Activated CD8-positive, alpha-beta memory T cell treated with anti-CD3 and anti-CD28 coated beads, Interleukin-2, amount 50 U/mL, for 4 hours (primary cell): ENCODE measurements at places on chromosomes 7 and 10.

DNA sequence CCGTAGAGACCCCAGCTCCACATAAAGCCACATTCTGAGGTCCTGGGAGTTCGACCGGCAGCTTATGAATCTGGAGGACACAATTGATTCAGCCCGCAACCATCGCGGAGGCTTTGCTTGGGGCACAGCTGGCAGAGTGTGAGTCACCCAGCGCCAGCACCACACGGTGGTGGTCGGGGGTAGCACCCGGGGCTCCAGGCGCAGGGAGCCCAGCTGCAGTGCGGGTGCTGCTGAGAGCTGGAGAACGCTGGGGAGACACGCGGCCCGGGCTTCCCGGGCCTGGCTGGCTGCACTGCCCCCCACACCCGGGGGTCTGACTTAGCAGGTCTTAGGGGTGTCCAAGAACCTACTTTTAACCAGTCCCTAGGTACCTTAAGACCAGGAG lies 87.9 kb downstream of the PAXIP1 start:
- no peak for DNase-seq

DNA sequence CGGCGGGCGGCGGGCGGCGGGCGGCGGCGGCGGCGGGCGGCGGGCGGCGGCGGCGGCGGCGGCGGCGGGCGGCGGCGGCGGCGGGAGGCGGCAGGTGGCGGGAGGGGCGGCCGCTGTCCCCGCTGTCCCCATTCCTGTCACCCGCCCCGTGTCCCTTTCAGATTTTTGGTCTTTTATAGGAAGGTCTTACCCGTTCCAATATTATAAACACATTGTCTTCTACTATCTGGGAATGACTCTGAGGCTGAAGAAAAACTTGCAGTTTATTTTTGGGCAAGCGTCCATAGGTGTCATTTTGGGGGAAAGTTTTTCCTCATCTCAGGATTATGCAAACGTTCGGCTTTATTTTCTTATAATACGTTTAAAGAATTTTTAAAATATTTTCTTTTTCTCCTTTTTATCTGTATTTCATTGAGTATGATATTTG lies 578 bp downstream of the ZNF713 start:
- no peak for DNase-seq

- no peak for DNase-seq
These were observed 113.2 kb downstream of the CALCR start for GRCh38 chr7:93461350-93461749.

DNA sequence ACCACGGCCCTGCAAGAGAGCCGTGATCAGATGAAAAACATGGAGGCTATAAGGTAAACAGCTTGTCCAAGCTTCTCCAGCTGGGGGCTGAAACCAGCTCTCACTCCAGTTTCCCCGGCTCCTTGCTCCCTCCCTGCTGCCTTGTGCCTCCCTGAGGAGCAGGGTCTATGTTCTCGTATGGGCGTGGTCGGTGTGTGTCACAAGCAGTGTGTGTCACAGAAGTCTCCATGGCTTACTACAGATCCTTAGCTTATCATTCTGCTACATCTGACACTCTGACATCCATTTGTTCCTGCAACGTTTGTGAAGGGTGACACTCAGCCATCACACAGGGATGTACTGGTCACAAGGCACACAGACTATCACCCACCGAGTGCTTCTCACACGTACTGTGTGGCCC lies 54.6 kb downstream of the CSGALNACT2 start:
- no peak for DNase-seq

GRCh38 chr7:121961089-121961867 lies 88.3 kb downstream of the PTPRZ1 start:
- no peak for DNase-seq

- DNase-seq, result no peak
These were observed 113.7 kb downstream of the CDK14 start for GRCh38 chr7:90709501-90710465.

DNA sequence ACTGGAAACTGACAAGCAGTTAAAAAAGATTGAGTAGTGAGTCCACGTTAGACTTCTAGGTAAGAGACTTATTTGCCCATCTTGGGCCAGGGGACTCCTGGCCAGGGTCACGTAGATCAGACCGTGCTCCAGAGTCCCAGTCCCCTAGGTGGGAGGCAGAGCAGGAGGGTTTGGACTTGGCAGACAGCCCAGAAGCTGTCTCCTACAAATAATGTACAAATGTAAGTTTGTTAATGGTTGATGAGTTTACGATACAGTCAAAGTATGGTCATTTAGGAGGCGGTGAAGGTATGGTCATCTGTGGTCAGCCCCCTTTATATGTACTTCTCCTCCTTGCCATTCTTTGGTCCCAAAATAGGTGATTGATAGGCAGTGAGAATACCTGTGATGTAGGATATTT lies 28.2 kb downstream of the INPP5F start:
- DNase-seq, result no peak

DNA sequence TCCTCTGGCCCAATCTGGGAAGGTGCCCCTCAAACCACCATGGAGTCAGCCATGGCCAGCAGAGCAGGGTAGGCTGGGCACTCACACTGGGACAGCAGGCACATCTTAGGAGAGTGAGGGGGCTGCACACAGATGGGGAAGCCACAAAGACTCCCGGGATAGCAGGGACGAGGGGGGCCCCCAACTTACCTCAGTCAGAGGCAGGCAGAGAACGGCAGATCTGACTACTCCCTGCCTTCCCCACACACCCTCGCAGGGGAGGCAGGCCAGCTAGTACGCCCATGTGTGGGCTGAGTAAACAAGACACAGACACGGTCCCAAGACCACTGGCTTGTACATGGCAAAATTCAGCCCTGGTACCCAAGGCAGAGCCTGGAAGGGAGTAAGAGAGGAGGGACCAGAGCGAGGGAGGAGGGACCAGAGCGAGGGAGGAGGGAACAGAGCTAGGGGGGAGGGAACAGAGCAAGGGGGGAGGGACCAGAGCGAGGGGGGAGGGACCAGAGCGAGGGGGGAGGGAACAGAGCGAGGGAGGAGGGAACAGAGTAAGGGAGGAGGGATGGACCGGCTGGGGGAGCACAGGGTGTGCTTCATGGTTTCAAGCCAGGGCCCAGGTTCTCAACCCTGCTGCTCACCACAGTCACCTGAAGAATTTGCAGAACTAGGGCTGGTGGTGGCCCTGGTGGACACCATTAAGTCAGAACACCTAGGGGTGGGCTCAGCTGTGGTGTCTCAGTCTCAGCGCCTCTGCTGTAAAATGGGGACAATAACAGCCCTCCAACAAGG lies 73.8 kb downstream of the RGS10 start:
- DNase-seq, result no peak

DNA sequence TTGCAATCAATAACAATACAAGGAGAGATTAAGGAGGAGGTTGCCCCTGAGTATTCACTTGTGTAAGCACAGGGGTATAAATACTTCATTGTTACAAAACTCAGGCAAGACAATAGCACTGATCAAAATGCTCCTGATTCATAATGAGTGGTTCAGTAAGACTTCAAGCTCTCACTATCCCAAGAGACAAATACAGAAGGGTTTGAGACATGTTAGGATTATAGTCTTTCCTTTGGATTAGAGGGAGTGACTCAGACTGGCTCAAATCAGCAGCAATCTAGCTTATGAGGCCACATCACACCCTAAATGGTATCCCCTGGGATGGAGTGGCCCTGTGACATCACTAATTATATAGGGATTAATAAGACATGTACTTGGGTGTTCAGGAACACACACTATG lies 167.2 kb upstream of the HGF start:
- DNase-seq, result no peak

DNA sequence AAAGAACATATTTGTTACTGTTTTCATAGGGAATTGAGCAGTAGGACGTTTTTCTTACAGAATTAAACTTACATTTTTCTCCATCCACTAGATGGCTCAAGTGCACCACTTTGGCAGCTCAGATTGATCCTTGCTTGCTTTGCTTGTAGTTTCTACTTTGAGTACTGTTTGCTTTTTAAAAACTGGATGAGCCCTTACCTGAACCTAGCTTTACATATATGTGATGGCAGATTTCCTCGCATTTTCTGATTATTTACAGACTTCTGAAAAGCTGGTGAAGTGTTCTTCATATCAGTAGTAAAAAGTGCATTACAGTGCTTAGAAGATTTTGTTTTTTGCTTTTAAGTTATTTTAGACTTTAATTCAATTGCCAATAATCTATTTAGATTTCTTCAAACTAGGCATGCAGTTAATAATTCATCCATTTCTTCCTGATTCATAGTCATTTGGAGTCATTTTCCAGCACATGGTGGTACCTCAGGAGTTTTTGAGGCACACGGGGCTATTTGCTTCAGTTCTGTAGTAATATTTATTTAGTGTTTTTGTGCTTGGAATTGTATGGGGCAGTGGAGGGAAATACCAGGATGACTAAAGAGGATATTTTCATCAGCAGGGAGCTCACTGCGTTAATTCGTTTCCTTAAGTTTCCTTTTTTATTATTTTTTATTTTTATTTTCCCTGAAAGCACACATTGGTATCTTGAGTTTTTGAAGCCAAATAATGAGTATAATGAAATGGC lies 57.3 kb downstream of the MAPK8 start:
- peak; percentile 18 for DNase-seq

GRCh38 chr7:15801551-15801950 lies 115.1 kb upstream of the MEOX2 start:
- DNase-seq, result no peak

GRCh38 chr7:156096771-156097538 lies 284.7 kb upstream of the SHH start:
- DNase-seq, result no peak
